ENCODE measurements at places on chromosomes 1 and 21.
A peak's percentile ranks its signal among the peaks of the same experiment; 100 is the strongest.

GRCh38 chr1:114641377-114641776 is 28.5 kb downstream of the DENND2C start:
- DNase-seq, result no peak

- no peak for DNase-seq
Measured at GRCh38 chr1:215932558-215932957, 365.5 kb downstream of the KCTD3 start.

- DNase-seq, result no peak
Measured at GRCh38 chr1:25435397-25436108, 4.9 kb downstream of the MACO1 start.

- DNase-seq, result peak; percentile 27
Measured at GRCh38 chr1:89743788-89744187, 77.0 kb upstream of the LRRC8D start.

DNA sequence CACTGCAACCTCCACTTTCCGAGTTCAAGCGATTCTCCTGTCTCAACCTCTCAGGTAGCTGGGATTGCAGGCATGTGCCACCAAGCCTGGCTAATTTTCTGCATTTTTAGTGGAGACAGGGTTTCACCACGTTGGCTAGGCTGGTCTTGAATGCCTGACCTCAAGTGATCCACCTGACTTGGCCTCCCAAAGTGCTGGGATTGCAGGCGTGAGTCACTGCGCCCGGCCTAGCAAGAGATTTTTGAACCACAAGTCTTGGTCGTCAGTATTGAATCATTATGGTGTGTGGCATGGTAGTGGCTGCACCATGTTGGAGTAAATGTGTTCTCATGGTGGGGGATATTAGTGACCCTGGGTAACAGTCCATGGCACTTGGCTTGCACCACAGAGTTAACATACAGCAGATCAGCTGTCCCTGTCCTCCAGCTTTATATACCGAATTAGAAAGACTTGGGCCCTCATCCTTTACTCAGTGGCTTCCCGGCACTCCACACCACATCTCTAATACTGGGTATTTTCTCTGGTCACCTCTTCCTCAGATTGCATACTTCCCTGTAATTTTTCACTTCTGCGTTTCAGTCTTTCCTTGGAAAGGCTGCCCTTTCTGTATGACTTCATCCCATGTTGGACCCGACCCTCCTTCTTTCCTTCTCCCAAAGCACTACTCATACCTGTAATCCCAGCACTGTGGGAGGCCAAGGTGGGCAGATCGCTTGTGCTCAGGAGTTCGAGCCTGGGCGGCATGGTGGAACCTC is 25.1 kb downstream of the AK4 start:
- DNase-seq, result no peak

GRCh38 chr1:173502104-173502503 is 25.0 kb downstream of the PRDX6 start:
- no peak for DNase-seq
